ENCODE measurements at places on chromosomes 6 and 20.

- no peak for DNase-seq
Measured at GRCh38 chr20:43870484-43870883, 44.2 kb upstream of the TOX2 start.

GRCh38 chr6:36506611-36507010 lies 40.7 kb downstream of the STK38 start:
- DNase-seq, result no peak

DNA sequence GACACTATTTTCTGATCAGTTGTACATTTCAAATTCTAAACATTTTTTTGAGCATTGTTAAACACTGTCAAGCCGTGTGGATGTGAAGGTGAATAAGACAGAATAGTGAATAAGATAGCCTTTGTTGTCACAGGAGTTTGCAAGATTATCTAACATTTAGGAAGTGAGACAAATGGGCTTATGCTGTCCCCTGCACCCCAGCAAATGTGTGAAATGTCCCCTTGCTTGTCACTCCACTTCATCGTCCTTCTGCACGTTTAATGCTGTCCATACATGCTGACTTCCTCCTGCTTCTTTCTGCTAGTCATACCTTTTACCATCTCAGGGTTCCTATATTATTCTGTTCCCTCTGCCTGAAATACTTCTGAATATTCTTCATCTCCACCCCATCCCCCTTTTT lies 62.6 kb downstream of the CBFA2T2 start:
- no peak for DNase-seq

DNA sequence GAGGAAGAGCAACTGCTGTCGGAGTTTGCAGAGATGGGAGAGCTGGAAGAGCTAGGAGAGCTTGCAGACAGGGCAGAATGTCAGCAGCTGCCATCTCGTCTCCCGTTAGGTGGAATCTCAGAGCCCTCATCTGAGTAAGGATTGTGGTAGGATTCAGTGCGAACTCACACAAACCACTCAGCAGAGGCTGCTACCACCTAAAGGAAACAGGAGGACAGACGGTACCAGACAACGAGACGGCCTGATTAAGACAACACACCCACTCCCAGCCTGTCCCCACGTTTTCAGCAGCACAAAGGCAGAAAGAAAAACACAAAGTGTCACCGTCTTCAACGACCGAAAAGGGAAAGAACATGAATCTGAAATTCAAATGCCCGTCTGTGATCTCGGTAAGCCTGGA lies 4.1 kb downstream of the LEMD2 start:
- DNase-seq, result no peak

DNA sequence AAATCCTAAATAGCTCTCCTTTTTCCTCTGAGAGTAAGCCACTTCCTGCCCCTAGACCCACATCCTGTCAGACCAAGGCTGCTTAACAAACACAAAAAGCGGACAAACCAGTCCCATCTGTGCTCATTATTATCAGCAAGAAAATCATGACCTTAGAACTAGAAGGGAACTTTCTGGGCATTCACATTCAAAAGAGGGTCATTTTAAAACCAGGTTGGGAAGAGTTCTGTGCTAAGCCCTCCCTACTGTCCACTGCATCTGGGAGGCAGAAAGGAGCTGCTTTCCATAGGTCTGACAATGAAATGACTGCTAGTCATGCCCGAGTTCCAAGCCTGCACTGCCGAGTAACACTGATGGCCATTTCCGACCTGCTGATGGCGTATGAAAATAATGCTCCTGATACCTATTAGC lies 15.4 kb downstream of the EZR start:
- DNase-seq, result no peak

DNA sequence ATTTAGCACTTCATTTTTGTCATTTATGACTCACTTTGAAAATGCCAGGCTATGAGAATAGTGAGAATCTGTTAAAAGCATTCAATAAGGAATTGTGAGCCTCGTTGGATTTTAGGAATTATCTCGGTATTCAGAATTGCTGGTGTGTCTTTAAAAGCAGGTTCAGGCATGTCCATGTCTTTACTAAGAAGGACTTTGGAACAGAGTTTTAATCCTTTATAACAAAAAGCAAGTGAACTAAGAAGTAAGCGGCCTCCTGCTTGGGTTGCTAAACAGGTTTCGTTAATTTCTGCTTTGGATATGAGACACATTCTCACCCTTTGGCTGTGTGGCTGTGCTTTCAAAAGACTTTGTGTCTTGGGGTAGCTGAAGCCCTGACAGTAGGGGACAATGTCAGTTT lies 74.9 kb downstream of the IGF2R start:
- DNase-seq, result no peak

GRCh38 chr20:36572701-36573102 lies 695 bp upstream of the TGIF2 start:
- no peak for DNase-seq

DNA sequence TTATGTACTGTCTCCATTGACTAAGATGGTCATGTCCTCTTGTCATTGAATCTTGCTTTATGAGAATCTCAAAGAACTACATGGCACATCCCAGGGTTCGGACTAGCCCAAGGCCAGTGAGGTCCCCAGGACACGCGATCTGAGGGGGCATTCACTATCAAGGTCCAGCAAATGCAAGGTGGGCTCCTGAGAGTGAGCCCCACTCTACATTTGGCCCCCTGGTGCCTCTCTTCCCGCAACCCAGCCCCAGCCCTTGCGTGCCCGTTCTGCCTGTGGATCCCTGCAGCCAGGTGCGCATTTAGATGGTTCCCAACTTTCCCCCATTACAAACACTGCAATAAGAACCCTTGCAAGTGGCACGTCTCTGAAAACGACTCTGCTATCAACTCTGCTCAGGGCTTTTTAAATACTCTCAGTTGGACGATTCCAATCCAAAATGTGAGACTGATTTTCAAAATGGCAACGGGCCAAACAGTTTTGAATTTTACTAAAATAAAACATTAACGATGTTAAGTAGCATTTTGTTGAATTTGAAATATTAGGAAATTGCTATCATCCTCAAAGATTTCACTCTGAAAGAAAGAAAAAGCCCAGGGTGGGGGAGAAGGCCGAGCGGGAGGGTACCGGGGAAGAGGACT lies 59.6 kb downstream of the NFATC2 start:
- no peak for DNase-seq

DNA sequence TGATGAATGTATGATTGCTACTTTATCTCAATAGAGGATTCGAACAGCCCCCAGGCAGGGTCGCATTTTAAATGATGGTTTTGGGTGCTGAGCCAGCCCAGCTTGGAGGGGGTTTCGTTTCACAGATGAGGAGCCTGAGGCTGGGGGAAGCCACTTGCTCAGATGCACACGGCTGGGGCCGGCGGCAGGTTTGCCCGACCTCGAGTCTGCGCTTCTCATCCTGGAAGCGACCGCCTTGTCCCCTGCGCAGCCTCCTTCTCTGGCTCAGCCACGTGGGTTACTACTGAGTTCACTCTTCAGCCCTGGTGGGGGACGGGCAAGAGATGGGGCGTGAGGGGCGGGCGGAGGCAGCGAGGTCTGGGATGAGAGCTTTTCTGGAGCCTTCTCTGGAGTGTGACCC lies 25.3 kb downstream of the NTSR1 start:
- no peak for DNase-seq

DNA sequence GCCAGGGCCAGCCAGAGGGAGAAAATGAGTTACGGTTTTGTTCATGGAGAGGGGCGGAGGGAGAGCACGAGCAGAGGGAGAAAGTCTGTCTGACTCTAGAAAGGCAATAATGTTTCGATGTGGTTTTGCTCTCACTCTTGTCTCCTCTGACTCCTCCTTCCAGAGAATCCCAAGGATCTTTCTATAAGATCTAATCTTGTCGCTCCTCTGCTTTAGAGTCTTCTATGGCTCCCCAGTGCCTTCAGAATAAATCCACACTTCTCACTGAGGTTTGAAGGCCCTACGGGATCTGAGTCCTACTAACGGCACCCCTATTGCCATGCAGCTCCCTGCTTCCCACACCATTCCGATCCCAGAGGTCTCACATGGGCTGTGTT lies 66.8 kb downstream of the KCNB1 start:
- no peak for DNase-seq

DNA sequence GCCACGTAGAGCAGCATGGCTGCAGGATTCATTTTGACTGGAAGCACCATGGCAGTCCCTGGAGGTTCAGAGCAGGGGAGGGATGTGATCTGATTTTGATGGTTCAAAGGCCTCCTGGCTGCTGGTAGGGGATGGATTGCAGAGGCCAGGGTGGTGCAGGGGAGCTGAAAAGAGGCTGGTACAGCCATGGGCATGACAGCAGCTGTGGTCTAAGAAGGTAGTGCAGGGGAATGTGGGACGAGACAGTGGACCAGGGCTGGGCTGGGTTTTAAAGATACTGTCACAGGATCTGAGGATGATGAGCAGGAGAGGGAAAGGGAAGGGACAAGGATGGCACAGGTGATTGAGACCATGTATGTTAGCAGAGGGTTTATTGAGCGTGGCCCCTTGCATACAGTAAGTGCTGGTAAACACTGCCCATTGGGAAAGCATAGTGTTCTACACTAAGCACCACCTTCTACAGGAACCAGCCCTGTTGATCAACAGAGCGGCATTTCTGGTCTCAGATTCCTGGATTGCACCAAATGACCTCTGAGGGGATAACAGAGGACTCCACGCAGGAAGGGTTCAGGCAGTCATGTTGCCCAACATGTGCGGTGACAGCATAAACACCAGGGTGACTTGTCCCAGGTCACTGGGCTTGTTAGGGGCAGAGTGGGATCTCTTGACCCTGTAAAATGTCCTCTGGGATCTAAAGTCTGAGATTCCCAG lies 14.5 kb upstream of the SIRPA start:
- no peak for DNase-seq

- no peak for DNase-seq
Measured at GRCh38 chr20:16423311-16424212, 149.7 kb downstream of the KIF16B start.

DNA sequence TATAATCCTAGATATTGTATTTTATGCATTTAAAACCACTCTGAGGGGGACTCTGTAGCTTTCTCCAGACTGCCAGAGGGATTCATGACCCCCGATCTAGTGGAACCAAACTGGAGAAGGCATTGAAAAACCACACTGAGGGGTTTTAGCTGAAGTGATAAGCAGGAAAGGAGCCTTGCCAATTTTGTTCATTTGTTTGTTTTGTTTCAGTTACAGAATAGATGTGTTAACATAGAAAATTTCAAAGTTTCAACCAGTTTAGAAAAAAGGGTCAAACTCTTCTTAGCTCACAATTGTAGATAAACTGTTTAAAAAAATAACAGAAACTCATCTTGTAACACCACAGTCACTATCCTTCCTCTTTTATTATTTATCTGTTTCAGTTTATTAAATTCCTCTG lies 19.8 kb downstream of the TAB2 start:
- no peak for DNase-seq

- DNase-seq, result no peak
Measured at GRCh38 chr20:38253571-38253970, 7.0 kb downstream of the KIAA1755 start.

DNA sequence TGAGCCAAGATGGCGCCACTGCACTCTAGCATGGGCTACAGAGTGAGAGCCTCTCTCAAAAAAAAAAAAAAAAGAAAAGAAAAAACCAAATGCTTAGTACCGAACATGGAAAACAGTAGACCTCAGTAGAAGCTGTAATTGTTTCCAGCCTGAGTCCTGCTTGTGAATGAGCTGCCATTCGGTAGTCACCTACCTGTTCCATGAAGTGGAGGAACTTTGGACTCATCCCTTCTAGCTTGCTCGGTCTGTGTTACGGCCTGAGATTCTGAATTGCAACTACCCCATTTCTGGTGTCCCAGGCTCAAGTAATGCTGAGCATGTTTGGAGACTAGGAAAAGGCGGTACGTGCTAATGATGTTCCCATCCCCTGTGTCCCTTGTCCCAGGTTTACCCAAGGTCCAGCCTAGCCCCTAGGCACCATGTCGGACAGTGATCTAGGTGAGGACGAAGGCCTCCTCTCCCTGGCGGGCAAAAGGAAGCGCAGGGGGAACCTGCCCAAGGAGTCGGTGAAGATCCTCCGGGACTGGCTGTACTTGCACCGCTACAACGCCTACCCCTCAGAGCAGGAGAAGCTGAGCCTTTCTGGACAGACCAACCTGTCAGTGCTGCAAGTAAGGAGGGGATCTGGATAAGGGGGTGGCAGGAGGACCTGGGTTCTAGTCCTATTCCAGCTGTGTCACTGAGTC lies 5.1 kb downstream of the TGIF2 start:
- DNase-seq, result no peak

DNA sequence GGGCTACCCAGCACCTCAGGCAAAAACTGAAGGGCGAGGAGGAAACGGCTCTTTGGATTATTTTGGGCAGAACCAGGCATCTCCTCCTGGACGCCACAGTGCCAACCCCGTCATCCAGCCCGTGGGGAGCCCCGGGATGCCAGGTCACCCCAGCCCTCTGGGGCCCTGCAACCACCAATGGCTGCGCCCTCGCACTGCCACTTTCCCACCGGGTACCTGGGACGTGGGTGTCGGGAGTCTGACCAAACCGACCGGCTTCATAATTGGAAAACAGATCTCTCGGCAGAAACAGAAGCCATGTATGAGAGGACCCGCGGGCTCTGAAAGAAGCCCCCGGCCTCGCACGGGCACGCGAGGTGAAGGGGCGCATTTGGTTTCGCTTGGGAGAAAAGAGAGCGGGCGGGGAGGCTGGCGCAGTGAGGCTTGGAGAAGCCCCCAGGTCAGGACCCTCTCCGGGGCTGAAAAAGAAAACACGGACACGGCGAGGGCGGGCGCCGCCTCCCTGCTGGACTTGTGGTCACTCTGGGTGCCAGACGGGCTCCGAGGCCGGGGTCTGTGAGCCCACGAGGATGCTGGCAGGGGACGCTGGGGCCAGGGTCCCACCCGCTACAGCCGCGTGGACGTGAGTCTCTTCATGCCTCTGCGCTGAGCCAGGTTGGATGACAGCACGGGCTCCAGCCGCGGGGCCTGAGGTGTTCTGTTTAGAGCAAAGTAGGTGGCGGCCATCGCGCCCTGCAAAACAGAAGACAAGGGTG lies 29.6 kb upstream of the MPC1 start:
- no peak for DNase-seq

- no peak for DNase-seq
Measured at GRCh38 chr20:23782366-23782983, 31.7 kb upstream of the CST1 start.

GRCh38 chr6:120214088-120214499 lies 864.5 kb upstream of the MAN1A1 start:
- DNase-seq, result no peak

DNA sequence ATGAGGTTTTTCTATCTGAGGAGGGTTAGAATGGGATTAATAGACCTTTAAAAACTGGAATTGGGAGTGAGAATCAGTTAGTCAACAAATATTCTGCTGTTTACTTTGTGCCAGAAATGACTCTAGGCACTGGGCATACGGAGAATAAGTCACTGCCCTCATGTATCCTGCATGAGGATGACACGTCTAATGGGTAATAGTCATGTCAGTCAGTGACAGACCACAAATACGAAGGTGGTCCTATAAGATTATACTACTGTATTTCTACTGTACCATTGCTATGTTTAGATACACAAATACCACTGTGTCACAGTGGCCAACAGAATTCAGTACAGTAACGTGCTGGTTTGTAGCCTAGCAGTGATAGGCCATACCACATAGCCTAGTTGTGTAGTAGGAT lies 30.7 kb downstream of the ZFAND3 start:
- DNase-seq, result no peak
